ENCODE measurements at places on chromosomes 3 and 15. TPM values are rescaled to one million over a fixed set of nuclear protein-coding genes. Genes with fewer than 3 reads are reported as not detected.

ATP13A4 gene
- not detected for total RNA-seq

STAG1 gene
- 29.2 TPM for total RNA-seq

RPL32 gene
- total RNA-seq = 2,288 TPM

TMIE gene
- 0.26 TPM for total RNA-seq

ACAN gene
- total RNA-seq = not detected

RFTN1 gene
- total RNA-seq = 4.5 TPM

CSPG4 gene
- 0.05 TPM for total RNA-seq

ECE2 gene
- total RNA-seq = not detected

DNAH12 gene
- total RNA-seq = 0.47 TPM

TM4SF18 gene
- total RNA-seq = not detected

SIDT1 gene
- 0.22 TPM for total RNA-seq

SENP8 gene
- 5.0 TPM for total RNA-seq

VGLL3 gene
- total RNA-seq = 6.3 TPM

C3orf33 gene
- total RNA-seq = 3.6 TPM

GOLGA6A gene
- not detected for total RNA-seq

LAMB2 gene
- 264 TPM for total RNA-seq

ADAMTSL3 gene
- total RNA-seq = 1.2 TPM

SLC22A14 gene
- 0.64 TPM for total RNA-seq

All from MCF 10A (cell line).